ENCODE measurements at places on chromosomes 3 and 15. TPM values are rescaled to one million over a fixed set of nuclear protein-coding genes. Genes with fewer than 3 reads are reported as not detected.

- DNase-seq, result no peak
Observed at GRCh38 chr3:172042136-172042662, 2.8 kb downstream of the FNDC3B start.

DNA sequence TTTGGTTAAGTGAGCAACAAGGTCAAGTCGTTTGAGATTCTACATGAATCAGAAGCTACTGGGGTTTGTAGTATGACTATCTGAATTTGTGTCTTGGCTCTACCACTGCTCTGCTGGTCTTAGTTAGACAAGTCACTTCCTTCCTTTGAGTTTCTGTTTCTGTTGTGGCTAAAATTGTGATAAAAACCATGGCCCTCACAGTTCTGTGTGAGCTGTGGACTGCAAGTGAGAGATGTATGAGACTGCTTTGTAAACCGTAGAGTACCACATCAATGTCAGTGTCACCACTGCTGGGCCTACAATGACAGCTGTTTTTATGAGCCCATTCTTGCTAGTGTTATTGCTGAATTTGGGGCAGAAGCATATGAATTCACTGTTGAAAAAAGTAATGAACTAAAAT, 32.7 kb downstream of the RARB start:
- no peak for DNase-seq

- no peak for DNase-seq
Observed at GRCh38 chr15:62119227-62119864, 45.7 kb downstream of the C2CD4B start.

DNA sequence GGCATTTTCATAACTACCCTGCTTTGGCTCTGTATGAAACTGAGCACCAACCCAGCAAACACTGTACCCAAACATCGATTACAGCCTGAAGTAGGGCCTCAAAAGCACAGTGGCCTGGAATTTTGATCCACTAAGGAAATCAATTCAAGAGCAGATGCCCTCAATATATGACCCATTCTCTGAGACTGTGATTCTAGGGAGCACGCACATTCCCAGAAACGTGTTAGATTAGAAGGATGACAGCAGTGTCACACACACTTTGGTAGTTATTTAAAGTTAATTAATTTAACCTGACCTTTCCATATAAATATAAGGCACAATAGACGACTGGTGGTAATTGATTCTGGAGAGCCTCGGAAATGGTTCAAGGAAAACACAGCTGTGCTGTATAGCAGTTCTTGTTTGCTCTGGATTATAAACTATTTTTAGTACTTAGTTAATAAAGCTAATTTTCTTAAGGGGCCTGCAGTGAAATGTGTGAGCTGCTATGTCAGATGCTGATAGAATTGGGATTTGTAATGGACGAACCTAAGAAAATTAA, 126.3 kb upstream of the ZNF385D start:
- DNase-seq, result no peak

DNA sequence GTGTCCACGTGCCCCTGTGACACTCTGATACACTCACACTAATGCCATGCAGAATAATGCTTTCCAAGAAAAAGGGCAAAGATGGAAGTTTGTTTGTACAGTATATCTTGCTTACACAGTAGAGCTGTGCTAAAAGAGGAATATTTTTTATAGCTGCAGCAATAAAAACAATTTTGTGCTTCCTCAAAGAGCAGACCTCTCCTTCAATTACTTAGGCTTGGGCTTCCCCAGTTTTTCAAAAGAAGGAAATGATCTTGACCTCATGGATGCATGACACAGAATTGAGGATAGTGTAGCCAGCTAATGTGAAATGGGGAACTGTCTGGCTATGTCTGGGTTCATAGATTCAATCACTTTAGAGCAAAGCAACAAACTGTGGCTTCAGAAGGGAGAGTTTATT, 137.4 kb downstream of the STT3B start:
- no peak for DNase-seq

- DNase-seq, result no peak
Observed at GRCh38 chr3:38001456-38002081, 11.0 kb downstream of the VILL start.

GRCh38 chr3:148450819-148451218, 246.9 kb upstream of the AGTR1 start:
- DNase-seq, result no peak

DNA sequence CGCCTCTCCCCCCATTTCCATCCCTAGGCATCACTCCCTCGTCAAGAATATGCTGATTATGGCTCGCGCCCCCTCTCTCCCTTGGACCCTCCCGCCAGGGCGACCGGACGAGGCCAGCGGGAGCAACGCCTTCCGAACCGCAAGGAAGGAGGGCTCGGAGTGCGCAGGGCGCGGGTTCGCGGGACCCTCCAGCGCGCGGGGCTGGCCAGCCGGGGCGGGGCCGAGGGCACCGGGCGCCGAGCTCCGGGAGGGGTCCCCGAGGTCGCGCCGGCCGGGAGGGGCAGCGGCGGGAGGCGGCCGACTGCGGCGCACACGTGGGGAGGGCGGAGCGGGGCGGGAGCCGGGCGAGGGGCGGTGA, 483 bp downstream of the EHD4 start:
- no peak for DNase-seq

DNA sequence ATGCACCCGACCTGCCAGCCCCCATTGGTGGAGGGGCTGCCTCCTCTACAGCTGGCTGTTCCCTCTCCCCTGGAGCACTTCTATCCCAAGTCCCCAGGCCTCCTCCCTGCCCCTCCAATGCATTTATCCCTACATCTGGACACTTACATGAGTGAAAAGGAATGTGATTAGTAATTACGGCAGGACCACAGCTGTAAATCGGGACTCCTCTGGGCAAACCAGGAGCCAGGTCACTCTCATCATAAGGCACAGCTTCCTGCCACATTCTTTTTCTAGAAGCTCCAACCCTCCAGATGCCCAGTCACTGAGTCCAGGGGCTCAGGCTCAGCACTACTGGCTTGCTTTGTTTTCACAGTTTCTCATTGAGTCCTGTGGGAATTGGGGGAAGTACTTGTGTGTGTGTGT, 54.3 kb downstream of the IL20RB start:
- no peak for DNase-seq

- DNase-seq, result no peak
Observed at GRCh38 chr3:39550354-39551051, 83.0 kb downstream of the MOBP start.

- no peak for DNase-seq
Observed at GRCh38 chr3:153330901-153331300, 168.9 kb downstream of the RAP2B start.

DNA sequence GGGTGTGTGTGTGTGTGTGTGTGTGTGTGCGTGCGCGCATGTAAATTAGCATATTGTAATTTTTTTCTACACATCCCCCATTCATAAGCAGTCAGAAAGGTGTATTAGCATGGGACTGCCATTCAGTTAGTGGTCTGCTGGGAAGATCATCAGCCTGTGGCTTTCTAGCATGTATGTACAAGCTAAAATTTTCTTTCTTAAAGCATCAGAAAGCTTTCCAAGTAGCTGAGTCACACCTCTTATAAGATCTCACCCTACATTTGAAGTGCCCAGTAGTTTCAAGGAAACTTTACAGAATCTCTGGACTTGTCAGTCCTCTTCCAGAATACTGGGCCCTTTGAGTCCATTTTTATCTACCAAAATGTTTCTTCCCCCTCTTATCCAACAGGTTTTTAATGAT, 411.4 kb upstream of the TPRG1 start:
- no peak for DNase-seq

Gene MRPS25
- 48.8 TPM for total RNA-seq

Gene PLA2G4F
- total RNA-seq, result 3.2 TPM

Gene CPA3
- total RNA-seq, result 46.6 TPM

Gene TPM1
- 1,361 TPM for total RNA-seq

Gene LRRC3B
- total RNA-seq, result 0.37 TPM

Gene GRIP2
- 2.1 TPM for total RNA-seq

Gene GPR160
- 36.3 TPM for total RNA-seq
